ENCODE measurements at places on chromosomes 12 and 14.
A peak's percentile ranks its signal among the peaks of the same experiment; 100 is the strongest.

GRCh38 chr14:68702135-68702534 lies 90.7 kb downstream of the ZFP36L1 start:
- peak; percentile 4 for DNase-seq

DNA sequence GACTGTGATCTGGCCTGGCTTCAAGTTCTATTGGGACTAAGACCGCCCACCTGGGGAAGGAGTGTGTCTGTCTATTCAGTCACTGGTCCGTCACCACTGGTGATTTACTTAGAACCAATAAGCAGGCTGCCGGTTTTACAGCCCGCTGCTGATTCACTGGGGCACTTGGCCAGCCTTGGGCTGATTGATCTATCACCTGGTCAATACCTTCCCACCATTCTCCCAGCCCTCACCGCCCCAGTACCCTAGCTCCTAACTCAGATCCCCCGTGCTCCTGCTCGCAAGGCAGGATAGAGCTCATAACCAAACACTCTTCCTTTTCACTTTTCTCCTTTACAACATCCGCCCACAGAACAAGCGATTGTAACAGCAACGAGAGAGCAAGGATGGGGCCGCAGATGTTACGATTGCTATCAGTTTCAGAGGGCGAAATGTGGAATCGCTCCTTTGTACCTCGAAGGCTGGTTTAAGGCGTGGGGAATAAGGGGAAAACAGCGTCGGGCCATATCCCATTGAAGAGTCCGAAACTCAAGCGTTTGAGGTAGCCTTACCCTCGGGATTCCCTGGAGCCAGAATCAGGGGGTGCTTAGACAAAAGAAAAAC lies 672 bp downstream of the RDH11 start:
- DNase-seq, result peak; percentile 80

DNA sequence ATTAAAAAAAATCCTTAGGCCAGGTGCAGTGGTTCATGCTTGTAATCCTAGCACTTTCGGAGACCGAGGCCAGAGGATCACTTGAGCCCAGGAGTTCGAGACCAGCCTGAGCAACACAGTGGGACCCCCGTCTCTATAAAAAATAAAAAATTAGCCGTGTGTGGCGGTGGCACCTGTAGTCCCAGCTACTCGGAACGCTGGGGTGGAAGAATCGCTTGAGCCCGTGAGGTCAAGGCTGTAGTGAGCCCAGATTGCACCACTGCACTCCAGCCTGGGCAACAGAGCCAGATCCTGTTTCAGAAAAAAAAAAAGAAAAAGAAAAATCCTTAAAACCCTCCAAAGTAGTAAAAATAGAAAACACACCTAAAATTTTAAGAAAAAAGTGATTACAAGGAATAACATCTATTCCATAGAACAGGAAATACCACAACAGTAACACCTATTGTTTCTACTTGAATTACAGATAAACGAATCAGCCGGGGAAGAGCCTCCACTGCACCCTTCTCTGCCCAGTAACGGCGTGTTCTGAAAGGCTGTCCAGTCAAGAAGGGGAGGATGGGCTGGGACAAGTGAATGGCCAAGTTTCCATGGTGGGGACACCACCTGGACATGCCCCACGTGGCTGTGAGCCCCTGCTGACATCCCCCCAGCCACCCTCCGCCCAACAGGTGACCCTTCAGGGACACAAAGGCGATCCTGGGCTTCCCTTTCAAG lies 17.8 kb downstream of the POLE start:
- DNase-seq, result no peak

DNA sequence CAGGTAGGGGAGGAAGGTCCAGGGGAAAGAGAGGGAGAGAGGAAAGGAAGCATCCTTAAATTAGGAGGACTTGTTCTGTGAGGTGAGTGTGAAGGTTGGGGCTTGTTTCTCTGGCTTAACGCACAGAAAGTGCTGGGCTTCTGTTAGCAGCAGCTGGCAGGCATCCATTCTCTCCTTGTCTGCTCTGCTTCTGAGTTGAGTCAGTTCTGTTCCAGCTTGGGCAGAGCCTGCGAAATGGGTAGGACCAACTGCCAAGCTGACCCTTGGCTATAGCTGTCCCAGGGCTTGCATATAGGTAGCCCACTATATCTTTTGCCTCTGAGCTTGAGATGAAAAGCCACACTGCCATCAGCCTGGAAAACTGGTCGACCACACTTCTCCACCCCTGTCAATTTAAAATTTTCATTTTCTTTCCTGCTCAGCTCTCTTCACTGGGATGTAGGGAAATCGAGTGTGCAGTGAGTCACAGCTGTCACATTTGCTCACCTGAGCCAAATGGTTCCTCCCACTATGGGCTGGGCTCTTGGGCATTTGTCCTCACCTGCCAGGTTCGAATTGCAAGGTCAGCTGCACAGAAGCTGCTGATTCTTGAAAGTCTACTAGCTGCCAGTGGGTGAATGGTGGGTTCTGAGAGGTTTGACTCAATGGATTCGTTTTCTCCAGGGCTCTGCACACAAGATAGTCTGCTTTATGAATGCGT lies 256.4 kb upstream of the PWP1 start:
- DNase-seq, result no peak

DNA sequence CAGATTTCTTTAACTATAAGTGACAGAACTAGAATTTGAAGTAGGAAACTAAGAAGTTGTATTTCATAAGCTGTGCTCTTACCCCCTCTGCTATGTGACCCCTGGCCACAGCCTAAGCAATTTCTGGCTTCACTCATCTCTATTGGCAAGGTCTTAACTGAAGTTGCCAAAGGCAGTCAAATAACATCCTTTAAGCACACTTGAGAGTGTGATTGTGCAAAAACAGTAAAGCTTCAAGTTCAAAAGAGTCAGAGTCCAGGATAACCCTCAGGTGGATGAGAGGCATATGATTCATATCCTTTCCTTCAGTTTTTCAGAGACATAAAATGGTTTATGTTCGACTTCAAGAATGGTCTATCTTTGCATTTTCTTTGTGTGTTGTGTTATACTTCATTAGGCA lies 45.2 kb downstream of the GRIP1 start:
- no peak for DNase-seq

DNA sequence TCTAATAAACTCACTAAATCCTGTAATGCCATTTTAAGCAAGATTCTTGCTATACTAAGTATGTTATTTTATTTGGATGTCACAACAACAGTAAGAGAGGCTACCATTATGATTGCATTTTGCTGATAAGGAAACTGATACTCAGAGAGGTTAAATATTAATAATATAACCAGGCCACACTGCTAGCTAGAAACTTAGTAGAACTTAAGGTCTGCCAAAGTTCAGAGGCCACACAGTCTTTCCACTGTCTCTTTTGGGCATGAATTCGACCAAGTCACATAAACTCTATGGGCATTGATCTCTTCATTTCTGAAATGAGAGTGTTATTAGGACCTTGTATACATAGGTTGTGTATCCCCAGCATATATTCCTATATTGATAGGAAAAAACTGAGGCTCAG lies 147.9 kb downstream of the SYNE2 start:
- DNase-seq, result no peak

DNA sequence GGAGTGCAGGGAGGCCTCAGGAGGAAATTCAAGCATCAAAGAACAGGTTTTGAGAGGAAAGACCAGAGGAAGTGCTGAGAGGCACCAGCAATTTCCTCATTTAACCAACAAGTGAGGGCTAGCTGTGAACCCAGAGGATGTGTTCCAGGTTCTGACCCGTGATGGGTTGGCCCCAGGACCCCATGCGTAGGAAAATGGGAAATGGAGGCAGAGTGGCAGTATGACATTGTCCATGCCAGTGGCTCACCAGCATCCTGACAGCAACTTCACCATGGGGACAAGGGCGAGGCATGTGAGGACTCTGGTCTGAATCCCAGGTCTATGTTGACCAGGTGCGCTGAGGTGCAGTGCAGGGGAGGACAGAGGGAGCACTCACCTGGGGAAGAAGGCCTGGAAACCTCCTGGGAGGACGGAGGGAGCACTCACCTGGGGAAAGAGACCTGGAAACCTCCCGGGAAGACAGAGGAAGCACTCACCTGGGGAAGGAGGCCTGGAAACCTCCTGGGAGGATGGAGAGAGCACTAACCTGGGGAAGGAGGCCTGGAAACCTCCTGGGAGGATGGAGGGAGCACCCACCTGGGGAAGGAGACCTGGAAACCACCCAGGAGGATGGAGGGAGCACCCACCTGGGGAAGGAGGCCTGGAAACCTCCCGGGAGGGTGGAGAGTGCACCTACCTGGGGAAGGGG lies 6.7 kb upstream of the CACNA2D4 start:
- DNase-seq, result peak; percentile 9

- DNase-seq, result no peak
These were observed 135.7 kb downstream of the PLXNC1 start for GRCh38 chr12:94284046-94284445.

DNA sequence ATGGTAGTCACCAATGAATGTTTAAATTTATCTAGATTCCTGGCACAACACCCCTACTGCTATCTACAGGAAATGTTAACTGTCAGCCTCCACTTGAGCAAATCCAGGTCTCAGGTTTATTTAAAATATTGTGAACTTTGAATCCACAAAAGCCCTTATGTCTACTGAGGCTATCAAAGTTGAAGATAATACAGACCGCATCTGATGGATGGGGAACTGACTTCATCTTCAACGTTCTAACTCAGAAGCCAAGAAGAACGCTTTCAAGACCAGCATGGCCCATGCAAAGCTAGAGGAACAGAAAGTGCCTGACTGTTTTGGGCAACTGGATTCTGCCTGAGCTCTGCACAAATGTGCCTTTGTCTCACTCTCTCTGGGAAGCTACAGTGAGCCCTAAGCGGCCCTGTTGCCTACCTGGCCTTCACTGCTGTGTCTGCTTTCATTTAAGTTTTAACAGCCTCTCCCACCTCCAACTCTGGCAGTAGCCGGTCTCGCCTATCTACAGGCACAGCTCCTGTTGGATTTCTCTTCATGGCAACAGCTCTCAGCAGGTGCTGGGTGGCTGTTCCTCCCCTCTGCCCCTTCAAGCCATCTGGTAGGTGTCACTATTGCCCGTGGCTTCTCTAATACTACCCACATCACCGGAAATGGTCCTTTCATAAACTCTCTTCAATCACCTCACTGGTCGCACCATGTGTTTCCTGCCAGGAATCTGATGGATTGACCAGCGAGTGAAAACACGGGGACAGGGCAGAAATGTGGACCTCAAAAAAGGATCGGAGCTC lies 112.1 kb upstream of the OVCH1 start:
- no peak for DNase-seq

DNA sequence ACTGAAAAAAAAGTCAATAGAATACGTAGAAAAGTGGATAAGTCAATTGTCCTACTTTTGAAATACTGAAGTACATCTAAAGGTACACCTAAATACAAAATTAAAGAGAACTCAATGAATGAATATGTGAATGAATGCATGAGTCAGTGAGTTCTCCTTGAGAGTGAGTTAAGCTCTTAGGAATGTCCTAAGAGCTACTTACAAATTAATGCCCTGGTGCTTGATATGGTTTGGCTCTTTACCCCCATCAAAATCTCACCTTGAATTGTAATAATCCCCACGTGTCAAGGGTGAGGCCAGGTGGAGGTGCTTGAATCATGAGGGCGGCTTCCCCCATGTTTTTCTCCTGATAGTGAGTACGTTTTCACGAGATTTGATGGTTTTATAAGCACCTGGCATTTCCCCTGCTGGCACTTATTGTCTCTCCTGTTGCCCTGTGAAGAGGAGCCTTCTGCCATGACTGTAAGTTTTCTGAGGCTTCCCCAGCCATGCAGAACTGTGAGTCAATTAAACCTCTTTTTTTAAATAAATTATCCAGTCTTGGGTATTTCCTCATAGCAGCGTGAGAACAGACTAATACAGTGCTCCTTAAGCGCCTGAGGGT lies 192.2 kb upstream of the ARHGAP5 start:
- no peak for DNase-seq

GRCh38 chr12:31298922-31299321 lies 27.0 kb downstream of the SINHCAF start:
- DNase-seq, result no peak

Measured in right hindlimb (tissue), 1 donor.